Hematopoietic multipotent progenitor cell treated with erythropoietin and hydrocortisone succinate and interleukin-3 and kit ligand, for 8 days (in vitro differentiated cells): ENCODE measurements at places on chromosomes 7 and 10.

- DNase-seq = no peak
Measured at GRCh38 chr7:156780724-156781455, 112.1 kb downstream of the LMBR1 start.

GRCh38 chr7:105712877-105713276 lies 131.6 kb upstream of the EFCAB10 start:
- DNase-seq = no peak

DNA sequence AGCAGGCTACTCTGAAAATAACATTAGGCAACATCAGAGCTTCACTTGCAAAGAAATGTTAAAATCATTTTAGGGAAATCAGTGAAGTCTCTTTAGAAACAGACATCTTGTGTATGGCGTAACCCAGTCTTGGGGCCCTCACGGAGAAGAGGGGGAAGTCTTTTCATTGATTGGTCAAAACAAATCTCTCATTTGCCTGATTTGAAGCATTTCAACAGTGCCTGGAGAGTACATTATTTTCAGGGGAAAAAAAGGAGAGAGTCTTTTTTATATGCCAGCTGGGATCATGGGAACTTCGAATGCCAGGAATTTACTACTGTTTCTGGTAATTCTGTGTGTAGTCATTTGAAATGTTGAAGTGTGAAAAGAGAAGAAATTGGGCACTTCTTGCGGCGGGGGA lies 471.4 kb downstream of the PLXDC2 start:
- DNase-seq = no peak

DNA sequence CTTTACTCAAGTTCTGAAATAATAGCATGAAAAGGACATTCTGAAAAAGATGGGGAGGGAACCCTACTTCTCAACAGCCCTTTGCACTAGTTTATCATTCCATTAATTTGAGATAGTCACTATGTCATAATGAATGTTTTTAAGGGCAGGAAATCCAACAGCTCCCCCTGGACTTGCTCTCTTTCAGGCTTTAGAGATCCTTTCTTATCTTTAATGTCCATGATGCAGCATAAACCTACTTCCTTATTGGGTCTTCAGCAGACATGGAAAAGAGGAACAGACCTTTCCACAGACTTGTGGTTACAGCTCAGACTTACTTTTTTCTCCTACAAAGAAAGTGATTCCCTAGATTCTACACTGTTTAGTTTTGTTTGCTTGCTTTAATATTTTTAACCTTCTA lies 87.3 kb downstream of the IDE start:
- DNase-seq = peak; percentile 75

DNA sequence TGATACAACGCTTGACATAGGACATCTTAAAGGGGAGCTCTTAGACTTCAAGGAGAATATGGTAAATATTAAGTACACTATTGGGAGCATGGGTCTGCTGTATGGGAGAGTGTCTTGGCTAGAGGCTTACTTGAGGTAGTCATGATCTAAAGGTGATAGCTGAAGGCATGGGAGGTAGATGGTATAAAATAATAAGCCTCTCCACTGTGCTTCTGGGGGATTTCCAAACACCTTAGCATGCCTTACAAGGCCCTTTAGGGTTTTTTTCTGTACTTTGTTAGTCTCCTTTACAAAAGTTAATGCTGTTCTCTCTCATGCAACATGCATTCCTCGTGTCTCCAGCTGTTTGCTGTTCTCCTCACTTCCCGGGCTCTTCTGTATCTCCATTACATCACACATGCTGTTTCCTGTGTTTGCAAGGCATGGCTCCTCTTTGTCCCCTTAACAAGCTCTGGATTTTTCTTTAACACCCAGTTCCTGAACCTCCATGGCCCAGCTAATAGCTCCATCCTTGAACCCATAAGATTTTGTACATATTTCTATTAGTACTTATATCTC lies 449.7 kb downstream of the AUTS2 start:
- DNase-seq = no peak

- no peak for DNase-seq
Measured at GRCh38 chr10:33326933-33327332, 7.5 kb downstream of the NRP1 start.

DNA sequence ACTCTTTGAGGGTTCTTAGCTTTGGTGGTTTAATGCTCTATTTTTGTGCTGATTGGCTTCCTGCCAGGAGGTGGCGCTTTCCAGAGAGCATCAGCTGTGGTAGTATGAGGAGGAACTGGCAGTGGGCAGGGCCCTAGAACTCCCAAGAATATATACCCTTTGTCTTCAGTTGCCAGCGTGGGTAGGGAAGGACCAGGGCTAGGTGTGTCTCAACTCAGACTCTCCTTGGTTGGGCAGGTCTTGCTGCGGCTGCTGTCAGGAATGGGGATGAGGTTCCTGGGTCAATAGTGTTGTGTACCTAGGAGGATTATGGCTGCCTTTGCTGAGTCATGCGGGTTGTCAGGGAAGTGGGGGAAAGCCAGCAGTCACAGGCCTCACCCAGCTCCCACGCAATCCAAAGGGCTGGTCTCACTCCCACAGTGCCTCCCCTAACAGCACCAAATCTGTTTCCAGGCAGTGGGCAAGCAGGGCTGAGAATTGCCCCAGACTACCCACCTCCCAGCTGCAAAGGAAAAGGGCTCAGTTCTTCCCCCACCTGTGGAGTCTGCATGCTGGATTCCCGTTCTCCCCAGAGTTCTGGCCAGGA lies 191.5 kb downstream of the PHTF2 start:
- peak; percentile 59 for DNase-seq

- DNase-seq = no peak
Measured at GRCh38 chr7:141122736-141123135, 48.9 kb downstream of the TMEM178B start.

GRCh38 chr7:28654110-28654509 lies 241.8 kb downstream of the CREB5 start:
- no peak for DNase-seq

DNA sequence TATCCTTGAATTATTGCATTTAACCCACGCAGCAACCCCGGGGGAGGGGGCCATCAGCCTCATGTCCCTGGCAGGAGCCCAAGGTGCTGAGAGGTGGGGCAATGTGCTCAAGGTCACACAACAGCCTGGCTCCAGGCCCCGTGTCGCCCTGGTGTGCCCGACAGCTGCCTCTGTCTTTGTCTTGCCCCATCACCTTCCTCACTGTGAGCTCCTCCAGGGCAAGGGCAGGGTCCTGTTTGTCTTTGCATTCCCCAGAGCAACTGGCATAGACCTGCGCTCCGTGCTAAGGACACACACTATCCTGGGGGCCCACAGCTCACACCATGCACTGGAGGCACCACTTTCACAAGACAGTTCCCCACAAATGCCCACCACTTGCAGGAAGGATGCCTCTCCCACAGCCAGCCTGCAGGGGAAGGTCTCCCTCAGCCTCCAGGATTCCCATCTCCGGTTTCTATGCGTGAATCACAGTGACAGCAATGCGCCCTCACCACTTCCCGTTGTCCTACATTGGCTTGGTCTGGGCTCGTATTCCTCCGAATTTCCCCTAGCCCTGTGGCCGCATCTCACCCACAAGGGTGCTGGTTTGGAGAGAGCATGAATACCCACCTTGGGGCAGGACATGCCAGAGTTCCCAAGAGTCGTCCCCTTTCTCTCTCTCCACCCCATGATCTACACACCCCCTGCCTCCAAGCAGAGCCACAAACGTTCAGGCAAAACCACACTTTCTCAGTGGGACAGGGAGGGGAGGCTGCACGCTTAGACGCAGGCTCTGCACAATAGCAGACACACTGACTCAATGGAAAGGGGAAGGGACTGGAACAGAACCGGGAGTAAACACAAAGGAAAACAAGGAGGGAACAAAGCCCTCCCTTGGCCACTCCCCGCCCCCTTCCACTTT lies 10.3 kb downstream of the ITPRIP start:
- DNase-seq = no peak

GRCh38 chr10:14384116-14384730 lies 53.5 kb upstream of the FRMD4A start:
- no peak for DNase-seq

DNA sequence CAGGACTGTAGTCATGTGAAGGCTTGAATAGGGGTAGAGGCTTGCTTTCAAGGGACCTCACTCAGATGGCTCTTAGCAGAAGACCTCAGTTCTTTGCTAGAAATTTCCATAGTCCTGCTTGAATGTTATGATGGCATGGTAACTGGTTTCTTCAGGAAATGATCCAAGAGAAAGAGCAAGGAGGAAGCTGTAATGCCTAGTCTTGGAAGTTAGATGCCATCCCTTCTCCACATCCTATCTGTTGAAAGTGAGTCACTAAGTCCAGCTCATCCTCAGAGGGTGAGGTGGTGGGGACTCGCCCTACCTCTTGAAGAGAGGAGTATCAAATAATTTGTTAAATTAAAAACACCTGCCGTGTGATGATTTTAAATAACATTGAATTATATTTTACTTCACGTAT lies 4.6 kb downstream of the MGAM start:
- DNase-seq = no peak

DNA sequence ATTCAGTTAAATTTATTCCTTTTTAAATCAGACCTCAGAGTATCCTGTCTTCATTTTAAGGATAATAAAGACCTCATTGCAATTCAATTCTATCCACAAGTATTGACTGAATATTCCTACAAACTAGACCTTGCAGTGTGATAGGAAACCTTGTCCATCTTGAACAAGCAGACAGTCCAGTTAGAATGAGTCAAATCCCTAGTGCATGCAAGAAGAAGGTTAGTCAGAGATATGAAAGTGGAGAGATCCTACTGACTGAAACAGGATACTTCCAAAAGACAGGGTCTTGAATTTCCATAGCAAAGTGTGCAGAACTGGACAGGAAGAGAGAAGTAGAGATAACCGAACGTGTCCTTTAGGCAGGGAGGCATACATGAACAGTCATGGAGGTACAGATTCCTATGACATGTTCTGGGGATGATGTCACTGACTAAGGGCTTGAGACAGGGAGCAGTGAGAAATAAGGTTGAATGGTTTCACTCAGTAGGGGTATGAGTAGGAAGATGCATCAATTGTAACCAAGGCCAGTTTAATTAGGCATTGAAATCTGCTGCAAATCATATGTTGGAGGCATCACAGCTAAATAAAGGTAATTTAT lies 45.2 kb downstream of the PPP1R3A start:
- no peak for DNase-seq

DNA sequence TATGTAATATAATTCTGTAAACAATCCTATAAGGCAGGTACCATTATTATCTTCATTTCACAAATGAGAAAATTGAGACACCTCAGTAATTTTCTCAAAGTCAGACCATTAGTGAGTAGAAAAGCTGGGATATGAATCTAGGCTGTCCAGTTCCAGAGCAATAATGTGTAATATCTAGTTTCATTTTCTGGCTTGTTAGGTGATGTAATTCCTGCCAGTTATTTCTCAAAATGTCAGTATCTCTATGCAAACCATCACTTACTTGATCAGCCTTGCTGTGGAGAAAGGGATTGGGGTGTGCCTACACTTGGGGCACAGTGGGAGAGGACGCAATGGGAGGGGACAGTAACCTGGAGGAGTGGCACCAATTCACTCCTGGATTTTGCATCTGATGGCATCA lies 157.5 kb downstream of the LYZL1 start:
- DNase-seq = no peak

DNA sequence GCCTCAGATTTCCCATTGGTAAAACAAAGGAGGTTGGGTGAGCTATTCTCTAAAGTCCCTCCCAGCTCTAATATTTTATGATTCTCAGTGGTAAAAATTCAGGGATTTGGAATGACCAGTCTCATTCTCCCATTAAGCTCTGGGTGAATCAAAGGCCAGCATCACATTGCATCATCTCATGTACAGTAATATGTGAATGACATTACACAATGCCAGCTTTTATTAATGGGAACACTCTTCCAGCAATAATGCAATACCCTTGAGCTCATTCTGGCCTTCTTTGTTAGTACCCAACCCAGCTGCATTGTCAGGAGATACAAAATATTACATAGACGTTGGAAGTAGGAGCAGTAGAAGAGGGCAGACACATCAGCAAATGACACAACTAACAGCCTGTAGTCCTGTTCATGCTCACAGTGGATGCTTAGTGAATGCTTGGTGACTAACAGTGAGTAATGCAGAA lies 100.0 kb upstream of the EGR2 start:
- DNase-seq = no peak

- DNase-seq = peak; percentile 21
Measured at GRCh38 chr10:11210211-11210922, 192.7 kb downstream of the CELF2 start.

DNA sequence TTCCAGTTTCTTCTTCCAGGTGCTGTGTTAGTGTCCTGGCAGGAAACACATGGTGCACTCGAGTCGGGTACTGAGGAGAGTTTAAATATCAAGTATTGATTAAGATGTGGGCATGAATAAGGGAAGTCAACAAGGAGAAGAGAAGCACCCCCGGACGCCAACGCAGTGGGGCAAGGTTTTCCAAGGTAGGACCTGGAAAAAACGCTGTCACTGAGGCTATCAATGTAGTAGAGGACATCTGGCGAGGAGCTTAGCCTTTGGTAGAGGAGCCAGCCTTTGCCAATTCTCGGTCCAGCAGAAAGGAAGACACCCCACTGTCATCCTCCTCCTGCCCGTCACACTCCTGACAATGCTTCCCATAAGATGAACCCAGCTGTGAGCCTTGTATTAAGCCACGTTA lies 159.6 kb downstream of the TEX36 start:
- DNase-seq = no peak

- DNase-seq = no peak
Measured at GRCh38 chr10:92814790-92815189, 33.5 kb upstream of the EXOC6 start.

GRCh38 chr10:70619271-70620019 lies 16.9 kb upstream of the PRF1 start:
- DNase-seq = peak; percentile 62

GRCh38 chr7:73850781-73851207 lies 8.5 kb upstream of the METTL27 start:
- DNase-seq = peak; percentile 76

DNA sequence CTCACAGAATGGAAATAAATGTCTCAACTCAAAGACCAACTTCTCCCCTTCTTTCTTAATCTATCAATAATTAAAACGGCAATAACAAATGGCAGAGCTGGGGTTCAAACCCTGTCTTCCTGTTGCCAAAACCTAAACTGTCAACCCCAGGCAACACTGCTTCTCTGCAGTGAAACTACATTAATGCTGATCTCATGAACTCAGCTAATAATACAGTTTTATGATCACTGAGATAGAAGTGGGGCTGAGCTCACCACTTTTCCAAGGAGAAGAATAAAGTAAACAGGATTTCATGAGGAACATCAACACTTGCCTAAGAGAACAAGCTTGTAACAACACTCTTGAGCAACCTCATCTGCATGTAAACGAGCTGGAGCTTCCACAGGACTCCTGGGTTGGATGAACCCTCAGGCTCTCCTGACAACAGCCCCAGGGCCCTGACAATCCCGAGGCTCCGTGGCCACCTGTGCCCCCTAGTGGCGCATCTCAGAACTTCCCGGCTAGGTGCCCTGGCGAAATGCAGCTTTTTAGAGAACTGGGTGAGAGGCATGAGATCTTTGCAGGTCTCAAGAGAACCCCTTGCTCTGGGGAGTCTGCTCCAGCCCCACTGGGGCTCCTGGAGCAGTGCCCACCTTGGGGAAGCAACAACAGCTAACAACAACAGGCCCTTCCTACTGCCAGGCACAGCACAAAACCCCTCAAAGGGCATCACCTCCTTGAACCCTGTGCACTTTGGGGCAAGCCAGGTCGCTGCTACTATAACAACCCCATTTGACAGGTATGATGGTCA lies 169.3 kb downstream of the SH3PXD2A start:
- DNase-seq = peak; percentile 75

- DNase-seq = no peak
Measured at GRCh38 chr7:114590298-114590697, 175.7 kb downstream of the FOXP2 start.
